NCI-H1694 (cell line): ENCODE measurements at places on chromosomes 12 and 14.

- no peak for DNase-seq
These were observed 158.8 kb upstream of the PRMT8 start for GRCh38 chr12:3332188-3332587.

DNA sequence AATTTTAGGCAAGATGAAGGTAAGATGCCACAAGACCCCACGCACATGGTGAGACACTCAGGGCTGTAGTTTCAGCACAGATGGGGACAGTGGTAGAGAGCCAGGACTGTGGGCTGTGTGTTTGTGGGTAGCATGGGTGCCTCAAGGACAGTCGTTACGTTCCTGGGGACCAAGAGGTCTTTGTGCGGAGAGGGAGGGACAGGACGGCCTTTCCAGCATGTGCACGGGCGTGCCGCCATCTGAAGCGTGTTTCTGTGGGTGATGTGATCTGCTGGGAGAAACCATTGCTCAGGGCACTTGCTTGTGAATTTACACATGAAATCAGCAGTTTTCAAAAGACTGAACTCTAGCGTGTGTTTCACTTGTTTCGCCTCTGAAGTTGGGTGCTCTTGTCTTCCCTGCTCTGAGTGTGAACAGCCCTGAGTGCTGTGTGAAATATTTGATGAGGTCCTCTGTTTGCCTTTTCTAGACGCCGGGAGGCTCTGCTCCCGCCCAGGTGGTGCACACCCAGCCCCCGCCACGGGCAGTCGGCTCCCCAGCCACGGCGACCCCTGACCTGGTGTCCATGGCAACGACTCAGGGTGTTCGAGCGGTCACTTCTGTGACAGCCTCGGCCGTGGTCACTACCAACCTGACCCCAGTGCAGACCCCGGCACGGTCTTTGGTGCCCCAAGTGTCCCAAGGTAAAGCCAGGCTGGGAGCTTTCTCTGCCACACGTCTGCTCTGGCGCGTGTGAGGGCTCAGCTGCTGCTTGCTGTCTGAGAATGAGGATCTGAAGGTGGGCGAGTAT is 82.3 kb downstream of the DDX51 start:
- no peak for DNase-seq

- no peak for DNase-seq
These were observed 37.0 kb upstream of the TSPAN9 start for GRCh38 chr12:3040026-3040656.

DNA sequence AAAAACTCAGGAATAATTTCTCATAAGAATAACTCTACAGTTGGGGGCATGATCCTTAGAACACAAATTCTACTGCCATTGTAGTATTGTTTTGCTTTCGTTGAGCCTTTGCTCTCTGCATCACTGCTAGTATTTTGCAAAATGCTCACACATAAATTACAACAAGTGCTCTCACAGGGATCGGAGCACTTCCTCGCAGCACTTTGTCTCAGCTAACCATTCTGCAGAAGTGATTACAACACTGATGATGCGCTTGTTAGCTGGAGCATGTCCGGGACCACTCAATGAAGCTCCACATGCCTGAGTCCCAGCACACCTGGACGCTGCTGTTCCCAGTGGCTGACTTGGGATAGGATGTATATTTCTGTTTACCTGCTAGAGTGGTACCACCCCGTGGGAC is 31.6 kb downstream of the MOAP1 start:
- DNase-seq: no peak

DNA sequence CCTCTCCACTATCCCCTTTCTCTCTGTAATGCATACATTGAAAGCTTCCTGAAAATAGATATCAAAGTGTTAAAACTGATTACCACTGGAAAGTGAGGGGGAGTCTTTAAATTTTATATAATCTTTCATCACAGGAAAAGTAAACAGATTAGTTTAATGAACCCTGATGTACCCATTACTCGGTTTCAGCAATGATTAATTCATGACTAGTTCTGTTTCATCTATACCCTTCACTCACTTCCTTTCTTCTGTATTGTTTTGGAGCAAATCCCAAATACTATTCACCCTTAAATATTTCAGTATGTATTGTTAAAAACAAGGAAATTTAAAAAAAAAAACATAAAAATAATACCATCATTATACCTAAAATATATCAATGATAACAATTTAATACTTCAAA is 67.3 kb upstream of the TMCC3 start:
- no peak for DNase-seq

- no peak for DNase-seq
These were observed 32.9 kb downstream of the ADIPOR2 start for GRCh38 chr12:1723721-1724120.

GRCh38 chr14:82987502-82988124 is 1454.0 kb upstream of the SEL1L start:
- DNase-seq: no peak

DNA sequence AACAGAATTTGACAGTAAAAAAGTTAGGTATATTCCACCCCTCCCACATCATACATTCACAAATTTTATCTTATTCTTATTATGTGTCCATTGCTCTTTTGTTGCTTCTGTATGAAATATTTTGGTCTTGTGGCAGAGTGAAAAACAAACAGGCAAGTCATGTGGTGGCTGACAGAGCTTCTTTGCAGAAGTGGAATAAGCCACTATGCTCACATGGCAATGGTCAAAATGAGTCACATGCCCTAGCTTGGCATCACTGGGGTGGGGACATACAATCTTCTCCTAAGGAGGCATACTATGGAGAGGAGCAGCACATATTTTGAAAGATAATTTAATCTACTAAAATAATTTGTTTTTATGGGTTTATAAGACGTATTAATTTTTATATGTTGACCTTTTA is 27.7 kb upstream of the CMA1 start:
- DNase-seq: no peak

DNA sequence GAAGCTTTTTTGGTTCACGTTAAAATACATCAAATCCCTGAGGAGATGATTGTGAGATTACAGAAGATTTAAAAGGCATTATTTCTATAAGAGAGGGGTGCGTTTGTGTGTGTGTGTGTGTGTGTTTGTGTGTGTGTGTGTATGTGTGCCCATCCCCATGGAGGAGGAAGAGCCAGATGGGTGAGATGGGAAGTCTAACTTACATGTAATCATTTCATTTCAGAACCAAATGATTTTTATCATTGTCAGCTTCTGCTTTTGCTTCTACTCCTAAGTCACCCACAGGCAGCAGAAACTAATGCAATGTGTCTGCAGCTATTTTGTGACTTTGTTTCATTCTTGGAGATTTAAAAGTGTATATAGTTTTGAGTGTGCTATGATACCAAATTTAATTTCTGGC is 68.7 kb downstream of the SLC4A8 start:
- DNase-seq: no peak
